Neural progenitor cell (in vitro differentiated cells): ENCODE measurements at places on chromosomes 12 and 14. TPM values are rescaled to one million over a fixed set of nuclear protein-coding genes. Genes with fewer than 3 reads are reported as not detected.

DNA sequence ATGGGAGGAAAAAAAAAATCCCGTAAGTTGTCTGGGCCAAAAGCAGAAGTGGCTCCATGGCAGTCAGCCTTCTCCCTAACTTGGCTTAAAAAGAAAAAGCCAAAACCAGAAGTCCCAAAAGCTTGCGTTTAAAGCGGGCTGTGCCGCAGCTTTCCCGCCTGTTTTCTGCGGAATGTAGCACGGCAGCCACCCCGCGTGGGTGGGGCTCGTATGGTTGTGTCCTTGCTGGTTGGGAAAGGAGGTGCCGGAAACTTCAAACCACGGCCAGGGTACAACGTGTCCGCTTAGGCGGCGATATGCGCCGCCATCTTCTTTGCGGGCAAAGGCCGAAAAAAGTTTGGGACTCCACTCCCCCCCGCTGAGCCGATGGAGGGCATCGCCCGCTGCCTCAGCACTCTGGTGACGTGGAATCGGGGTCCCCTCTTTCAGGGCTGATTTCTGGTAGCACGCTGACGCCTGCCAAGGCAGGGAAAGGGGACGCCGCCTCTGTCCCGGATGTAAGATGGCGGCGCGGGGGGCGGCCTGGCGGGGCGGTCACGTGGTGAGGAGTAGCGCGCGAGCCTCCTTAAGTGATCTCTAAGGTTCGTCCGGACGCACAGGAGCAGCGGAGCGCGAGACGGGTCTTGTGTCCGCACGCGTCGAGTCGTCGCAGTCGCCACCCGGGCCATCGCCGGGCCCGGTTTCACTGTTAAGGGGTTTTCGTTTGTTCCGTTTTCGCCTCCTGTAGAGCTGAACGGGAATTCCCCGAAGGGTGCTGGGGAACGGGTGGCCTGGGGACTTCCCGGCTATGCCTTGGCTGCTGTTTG, 135.8 kb downstream of the MON2 start:
- no peaks in the 10 kb centered on the region for H3K27me3 ChIP-seq
- peak overlapping the region; percentile 97 for H3K27ac ChIP-seq

Gene TMED8
- total RNA-seq, result 19.1 and 23.5 TPM in 2 replicates

- no peaks in the 10 kb centered on the region for H3K27me3 ChIP-seq
- H3K36me3 ChIP-seq, result no peaks in the 10 kb centered on the region
- H3K4me3 ChIP-seq, result no peak overlapping the region
Observed at GRCh38 chr14:32018391-32019092, 58.6 kb upstream of the ARHGAP5 start.

- no peaks in the 10 kb centered on the region for H3K4me1 ChIP-seq
- no peaks in the 10 kb centered on the region for H3K36me3 ChIP-seq
- no peak overlapping the region for H3K27ac ChIP-seq
- DNase-seq, result peak; percentile 44
- H3K4me3 ChIP-seq, result no peak overlapping the region
Observed at GRCh38 chr14:105290621-105291346, 10.0 kb downstream of the BRF1 start.

- no peak overlapping the region for H3K4me3 ChIP-seq
- H3K27ac ChIP-seq, result no peak overlapping the region
- no peak for DNase-seq
- H3K4me1 ChIP-seq, result peaks cover 30% of the 10 kb centered on the region
- no peaks in the 10 kb centered on the region for H3K36me3 ChIP-seq
Observed at GRCh38 chr12:116694653-116695463, 43.0 kb downstream of the SPRING1 start.

Gene CHGA
- 0.77 TPM in 1 of 2 replicates, not detected in the other for total RNA-seq

Gene TWF1
- total RNA-seq, result 44.6 and 69.2 TPM in 2 replicates

DNA sequence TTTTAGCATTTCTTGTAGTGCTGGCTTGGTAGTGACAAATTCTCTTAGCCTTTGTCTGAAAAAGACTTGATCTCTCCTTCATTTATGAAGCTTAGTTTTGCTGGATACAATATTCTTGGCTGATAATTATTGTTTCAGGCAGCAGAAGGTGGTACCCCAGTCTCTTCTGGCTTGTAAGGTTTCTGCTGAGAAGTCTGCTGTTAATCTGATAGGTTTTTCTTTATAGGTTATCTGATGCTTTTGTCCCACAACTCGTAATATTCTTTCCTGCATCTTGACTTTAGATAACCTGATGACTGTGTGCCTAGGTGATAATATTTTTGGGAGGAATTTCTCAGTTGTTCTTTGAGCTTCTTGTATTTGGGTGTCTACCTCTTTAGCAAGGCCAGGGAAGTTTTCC, 41.2 kb downstream of the AEBP2 start:
- H3K4me1 ChIP-seq, result peaks cover 6% of the 10 kb centered on the region
- no peak overlapping the region for H3K4me3 ChIP-seq
- H3K27ac ChIP-seq, result no peak overlapping the region
- no peak for DNase-seq

GRCh38 chr12:77047341-77048109, 17.8 kb downstream of the E2F7 start:
- H3K4me1 ChIP-seq, result no peaks in the 10 kb centered on the region
- no peaks in the 10 kb centered on the region for H3K27me3 ChIP-seq
- peaks cover 11% of the 10 kb centered on the region for H3K36me3 ChIP-seq
- no peak for DNase-seq
- H3K4me3 ChIP-seq, result no peak overlapping the region

Gene EXOC3L4
- total RNA-seq, result not detected in 2 replicates

GRCh38 chr12:131189781-131190180, 236.1 kb downstream of the ADGRD1 start:
- H3K4me1 ChIP-seq, result no peaks in the 10 kb centered on the region
- no peak for DNase-seq
- no peaks in the 10 kb centered on the region for H3K27me3 ChIP-seq
- no peak overlapping the region for H3K27ac ChIP-seq

DNA sequence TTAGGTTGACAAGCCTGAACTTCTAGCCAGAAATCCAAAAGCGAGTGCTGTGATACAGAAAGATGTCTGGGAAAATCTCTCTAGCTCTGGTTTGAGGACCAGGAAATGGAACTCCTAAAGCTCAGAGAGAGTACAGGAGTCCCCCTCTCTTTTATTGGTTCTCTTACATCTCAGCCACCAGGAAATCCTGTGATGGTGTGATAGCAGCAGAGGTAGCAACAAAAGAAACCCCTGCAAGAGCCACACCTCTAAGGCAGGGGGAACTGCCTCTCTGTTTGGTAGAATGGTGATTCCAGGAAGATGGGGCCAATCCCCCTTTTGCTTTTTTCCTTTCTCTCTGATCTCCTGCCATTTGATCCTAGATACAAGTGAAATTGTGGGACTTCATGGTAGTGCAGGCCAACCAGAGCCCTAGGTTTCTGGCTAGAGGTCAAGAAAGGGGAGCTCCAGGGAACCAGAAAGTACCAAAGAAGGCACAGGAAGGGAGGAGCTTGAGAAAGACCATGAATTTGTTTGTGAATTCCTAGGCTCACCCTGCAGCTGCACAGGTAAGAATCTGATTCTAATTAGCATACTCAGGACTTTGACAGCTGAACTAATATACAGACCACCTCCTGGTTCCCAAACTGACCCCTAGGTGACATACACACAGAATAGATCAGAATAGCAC, 88.5 kb downstream of the PAPLN start:
- H3K27ac ChIP-seq, result no peak overlapping the region
- H3K4me3 ChIP-seq, result no peak overlapping the region
- no peak for DNase-seq
- no peaks in the 10 kb centered on the region for H3K36me3 ChIP-seq
- H3K4me1 ChIP-seq, result peaks cover 5% of the 10 kb centered on the region

DNA sequence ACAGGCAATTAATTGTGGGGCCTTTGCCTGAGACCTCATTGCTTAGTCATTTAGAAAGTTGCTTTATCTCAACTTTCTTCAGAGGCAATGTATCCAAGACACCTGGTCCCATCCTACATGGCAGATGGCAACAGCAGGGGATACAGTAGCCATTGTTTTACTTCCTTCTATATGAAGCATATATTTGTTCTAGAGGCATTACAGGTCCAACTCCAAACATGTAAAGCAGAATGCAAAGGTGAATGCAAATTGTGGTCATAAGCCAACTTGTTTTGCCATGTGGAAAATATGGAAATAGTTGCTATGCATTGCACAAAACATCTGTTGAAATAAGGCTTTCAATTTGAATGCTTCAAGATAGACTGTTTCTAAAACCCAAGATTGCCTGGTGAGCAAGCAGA, 109.8 kb upstream of the BCAT1 start:
- no peak overlapping the region for H3K4me3 ChIP-seq
- DNase-seq, result no peak
- H3K36me3 ChIP-seq, result no peaks in the 10 kb centered on the region
- no peaks in the 10 kb centered on the region for H3K27me3 ChIP-seq
- no peaks in the 10 kb centered on the region for H3K4me1 ChIP-seq
- no peak overlapping the region for H3K27ac ChIP-seq

Gene OR4K1
- total RNA-seq, result not detected in 2 replicates

Gene MORN3
- total RNA-seq, result 0.19 and 1.3 TPM in 2 replicates
